ENCODE measurements at places on chromosomes 7 and 10. TPM values are rescaled to one million over a fixed set of nuclear protein-coding genes. Genes with fewer than 3 reads are reported as not detected.

DNA sequence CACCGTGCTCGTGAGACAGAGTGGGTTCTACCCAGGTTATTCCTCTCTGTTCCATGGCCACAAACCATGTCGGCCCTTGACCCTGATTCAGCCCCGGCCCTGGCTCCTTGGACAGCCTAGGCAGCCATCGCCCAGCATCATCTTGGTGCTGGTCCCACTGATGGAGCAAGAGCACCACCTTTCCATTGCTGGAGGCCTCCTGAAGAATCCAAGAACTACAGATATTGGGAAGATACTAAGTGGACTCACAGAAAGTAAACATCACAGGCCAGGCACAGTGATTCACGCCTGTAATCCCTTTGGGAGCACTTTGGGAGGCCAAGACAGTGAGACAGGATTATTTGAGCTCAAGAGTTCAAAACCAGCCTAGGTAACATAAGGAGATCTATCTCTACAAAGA is 125.1 kb downstream of the NT5C2 start:
- DNase-seq = no peak

- DNase-seq = peak; percentile 83
Observed at GRCh38 chr7:69670701-69671100, 72.4 kb downstream of the AUTS2 start.

GRCh38 chr7:117210397-117210796 is 112.5 kb downstream of the WNT2 start:
- no peak for DNase-seq

DNA sequence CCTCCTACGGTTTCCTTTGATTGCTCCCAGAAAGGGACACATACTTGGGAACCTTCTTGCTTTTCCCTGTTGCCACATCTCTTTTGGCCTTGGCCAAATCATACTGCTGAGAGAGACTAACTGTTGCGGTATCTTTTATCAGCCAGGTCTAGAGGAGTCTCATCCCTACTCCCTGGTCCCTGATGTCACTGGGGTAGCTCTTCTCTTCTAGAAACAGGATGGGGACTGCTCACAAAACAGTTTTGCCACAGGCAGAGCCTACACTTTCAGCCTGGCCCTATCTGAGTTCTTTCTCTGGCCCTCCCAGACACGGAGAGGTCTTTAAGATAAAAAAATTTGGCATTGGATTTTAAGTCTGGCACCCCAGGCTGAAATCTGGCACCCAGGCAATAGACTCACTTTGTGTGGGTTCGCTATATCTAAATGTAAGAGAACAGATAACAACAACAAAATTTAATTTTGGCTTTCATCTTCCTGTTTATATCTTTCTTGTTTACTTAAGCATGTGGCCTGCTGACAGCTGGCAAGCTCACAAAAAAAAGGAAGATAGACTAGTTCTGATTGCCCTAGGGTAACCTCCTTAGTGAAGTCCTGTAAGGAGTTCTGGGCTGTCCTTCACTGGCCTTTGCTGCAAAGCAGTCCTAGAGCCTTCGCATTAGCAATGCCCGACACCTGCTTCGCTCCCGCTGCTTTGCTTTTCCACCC is 228.3 kb upstream of the NPVF start:
- no peak for DNase-seq

DNA sequence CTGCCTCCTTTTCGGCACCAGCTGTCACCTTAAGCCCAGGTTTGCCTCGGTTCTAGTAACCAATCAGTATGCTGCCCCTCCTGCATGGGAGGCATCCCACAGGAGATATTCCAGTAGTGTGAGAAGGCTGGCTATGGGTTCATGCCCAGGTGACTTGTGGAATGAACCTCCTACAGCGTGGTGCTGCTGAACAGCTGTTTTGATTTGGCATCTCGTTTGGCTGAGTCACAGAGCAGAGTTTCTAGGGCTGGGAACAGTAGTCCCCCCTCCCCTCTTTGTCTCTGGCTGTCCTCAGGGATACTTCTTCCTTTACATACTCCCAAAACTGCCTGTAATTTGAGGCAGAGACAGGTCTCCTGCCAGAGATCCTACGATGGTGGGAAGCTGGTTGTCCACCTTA is 16.1 kb downstream of the R3HCC1L start:
- peak; percentile 54 for DNase-seq

DNA sequence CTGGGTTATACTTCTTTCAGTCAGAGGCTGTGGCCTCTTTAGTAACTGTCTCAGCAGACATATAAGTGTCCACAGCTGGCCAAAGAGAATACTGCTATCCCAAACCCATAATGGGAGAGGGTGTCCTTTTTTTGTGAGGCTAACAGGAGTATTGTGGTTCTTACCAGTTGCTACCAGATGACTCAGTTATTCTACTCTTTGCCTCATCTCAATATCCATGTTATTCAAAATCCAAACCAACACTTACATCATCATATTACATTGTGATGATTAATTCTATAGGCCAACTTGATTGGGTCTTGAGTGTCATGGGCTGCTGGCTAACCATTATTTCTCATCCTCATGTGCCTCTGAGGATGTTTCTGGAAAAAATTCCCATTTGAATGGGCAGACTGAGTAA is 120.9 kb downstream of the TMEM168 start:
- DNase-seq = no peak

GRCh38 chr10:97593421-97593820 is 3.9 kb downstream of the C10orf62 start:
- no peak for DNase-seq

DNA sequence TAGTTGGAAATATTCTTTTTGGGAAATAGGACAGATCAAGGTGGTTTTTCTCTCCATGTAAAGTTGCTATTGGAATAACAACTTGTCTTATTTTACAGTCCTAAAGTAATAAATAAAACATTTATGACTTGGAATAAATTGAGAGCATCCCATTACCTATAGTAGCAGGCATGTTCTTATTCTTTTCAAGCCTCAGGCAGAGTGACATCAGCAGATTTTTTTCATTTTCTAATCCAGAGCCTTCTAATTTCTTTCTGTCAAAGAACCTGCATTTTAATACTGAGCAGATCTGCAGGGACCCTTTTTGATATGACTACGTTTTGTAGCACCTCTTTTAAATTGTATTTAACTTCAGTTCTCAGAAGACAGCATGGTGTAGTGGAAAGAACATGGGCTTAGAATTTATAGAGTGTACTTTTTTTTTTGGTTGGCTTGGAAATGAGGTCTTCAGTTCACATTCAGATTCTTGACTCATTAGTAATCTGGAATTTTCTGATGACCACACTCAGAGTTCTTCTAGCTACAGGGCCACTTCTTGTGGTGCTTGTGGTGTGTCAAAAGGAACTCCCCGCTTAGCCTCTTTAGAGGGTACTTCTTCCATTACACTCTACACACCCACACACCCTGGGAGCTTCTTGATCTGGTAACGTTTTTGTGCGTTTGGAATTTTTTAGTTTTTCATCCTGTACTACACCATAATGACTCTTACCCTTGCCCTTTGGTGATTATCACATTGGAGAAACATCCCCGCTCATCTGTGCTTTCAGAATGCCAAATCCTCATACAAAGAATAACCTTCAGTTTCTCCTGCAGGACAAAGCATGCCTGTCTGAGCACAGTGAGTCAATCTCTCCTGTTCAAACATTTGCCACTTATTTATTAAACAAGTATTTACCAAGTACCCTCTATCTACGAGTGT is 34.6 kb downstream of the AGK start:
- peak; percentile 99 for DNase-seq

The SNCG gene
- total RNA-seq = 3.0 TPM

- peak; percentile 77 for DNase-seq
Observed at GRCh38 chr10:72637398-72637857, 11.5 kb upstream of the MICU1 start.

GRCh38 chr7:34130558-34131295 is 225.4 kb downstream of the BMPER start:
- no peak for DNase-seq

The KNDC1 gene
- total RNA-seq = 2.6 TPM

DNA sequence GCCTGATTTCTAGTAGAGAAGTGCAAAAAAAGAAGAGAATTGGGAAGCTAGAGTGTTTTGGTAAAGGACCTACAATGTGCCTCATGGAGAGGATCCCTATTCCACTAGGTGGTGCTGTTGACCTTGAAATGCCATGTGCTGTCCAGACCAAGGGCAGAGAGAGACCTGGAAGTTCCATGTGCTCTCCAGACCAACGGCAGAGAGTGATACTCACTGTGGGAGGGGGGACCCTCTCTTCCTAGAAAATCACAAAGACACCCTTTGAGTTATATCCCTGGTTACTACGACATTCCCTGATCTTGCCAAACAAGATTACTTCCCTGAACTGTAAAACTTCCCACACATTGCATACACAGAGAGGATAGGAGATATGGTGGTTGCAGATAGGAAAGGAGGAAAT is 212.7 kb upstream of the ZNF804B start:
- no peak for DNase-seq

DNA sequence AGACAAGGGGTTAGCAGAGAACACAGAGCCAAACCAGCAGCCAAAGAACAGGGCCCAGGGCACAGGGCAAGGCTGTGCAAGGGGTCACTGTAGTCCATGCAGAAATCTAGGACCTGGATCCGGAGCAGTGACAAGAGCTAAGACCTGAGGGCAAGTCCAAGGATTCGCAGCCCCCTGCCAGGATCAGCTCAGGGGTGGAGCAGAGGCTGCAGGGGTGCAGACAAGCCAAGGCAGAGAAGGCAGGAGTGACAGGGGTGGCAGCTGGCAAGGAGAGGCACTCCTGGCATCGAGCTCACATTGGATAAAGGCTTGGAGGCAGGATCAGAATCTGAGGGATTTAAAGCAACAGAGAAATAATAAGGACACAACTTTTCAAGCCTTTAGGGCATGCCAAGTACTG is 80.7 kb upstream of the NANOS1 start:
- DNase-seq = no peak

The SUN3 gene
- not detected for total RNA-seq

DNA sequence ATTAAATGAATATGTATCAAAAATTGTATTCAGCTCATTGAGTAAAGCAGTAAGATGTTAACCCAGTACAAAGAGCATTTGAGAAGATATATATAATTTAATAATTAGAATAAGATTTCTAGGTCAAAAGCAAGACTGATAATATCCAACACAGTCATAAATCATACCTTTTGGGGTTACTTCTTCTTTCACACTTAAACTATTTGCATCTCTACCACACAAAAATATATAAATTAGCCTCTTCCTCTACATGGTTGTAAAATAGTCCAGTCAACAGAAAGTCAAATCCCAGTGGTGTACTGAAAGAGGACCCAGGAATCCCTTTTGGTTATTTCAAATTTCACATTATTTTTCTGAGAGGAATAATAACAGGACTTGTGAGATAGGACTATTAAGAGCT is 204.6 kb upstream of the INHBA start:
- DNase-seq = no peak

DNA sequence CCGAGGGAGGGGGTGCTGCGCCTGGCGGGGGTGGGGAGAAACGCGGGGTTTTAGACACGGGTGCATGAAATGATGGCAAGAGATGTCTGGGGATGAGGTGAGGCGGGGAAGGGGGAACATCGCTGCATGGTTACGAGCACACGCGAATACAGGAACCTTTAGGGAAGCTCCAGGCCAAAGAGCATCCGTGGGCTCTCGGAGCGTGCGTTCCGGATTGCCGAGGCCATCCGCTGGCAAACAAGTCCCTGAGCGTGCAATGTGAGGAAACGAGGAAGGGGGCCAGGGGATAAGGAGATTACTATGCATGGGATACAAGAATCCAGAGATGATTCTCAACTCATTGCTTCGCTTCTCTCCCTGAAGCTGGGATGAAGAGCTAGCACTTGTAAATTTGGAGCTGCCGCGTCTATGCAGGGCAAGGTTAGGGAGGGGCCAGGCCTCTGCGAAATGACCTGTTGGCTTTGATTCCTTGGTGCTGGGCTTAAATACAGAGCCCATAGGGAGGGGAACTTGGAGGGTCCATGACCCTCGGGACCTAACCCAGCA is 520 bp upstream of the WNT2 start:
- peak; percentile 48 for DNase-seq

The SLC26A5 gene
- total RNA-seq = not detected

GRCh38 chr10:97230146-97230545 is 44.4 kb upstream of the SLIT1 start:
- DNase-seq = peak; percentile 4

The ZNF735 gene
- not detected for total RNA-seq

- no peak for DNase-seq
Observed at GRCh38 chr10:33493497-33493896, 159.0 kb upstream of the NRP1 start.

GRCh38 chr7:13411636-13412035 is 577.8 kb downstream of the ETV1 start:
- no peak for DNase-seq

DNA sequence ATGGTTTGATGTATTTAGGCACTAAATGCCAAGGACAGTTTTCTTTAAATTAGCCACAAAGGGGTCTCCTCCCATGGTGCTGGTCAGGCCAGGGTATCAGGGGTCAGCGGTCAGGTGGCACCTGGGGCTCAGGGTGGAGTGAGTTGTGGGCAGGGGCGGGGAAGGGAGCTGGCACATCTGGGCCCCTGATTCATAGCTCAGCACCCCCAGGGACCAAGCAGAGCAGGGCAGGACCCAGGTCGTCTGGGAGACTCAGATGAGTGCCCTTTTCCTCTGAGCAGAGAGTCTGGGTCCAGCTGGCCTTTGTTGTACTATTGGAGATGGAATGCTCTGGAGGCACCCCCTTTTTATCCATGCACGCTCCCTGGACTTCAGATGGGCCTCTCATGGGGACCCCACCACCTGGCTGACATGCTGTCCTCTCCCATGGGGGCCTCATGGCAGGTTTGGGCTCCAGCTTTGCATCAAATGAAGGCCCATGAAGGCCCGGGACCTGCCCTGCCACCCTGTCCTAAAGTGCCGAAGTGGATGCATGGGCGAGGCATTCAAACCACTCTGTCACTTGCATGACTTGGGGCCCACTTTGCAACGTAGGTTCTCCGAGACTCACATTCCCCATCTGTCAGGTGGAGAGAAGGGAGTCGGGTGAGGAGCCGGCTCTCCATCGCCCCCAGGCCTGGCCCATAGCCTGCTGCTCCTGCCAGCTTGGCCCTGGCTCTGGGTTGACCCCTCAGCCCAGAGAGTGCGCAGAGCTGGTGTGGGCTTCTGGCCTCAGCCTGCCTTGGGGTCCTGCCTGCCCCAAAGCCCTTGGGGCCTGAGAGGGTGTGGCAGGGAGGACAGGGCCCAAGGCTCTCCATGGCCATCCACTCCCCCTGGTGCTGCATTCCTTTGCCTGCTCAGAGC is 66.4 kb downstream of the RAMP3 start:
- DNase-seq = no peak

DNA sequence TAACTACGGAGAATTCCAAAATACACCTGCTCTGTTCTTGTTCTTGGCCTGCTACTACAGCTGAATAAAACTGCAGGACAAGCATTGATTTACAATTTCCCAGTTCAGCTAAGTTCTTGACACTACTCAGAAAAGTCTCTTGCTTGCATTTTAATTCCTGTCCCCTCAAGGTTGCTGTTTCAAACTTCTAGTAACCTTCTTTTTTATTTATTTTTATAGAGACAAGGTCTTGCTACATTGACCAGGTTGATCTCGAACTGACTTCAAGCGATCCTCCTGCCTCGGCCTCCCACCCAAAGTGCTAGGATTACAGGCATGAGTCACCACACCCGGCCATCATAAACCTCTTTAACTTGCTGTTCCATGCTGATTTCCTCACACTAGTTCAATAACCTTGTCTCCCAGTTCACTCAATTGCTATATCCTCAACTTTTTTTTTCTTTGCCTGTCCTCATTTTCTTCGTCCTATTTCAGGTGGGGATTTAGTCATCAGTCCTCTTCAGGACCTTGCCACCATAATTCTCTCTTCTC is 79.9 kb downstream of the ARHGAP21 start:
- no peak for DNase-seq

The SPDYE2B gene
- not detected for total RNA-seq

Data from astrocyte (in vitro differentiated cells and primary cell).